Neural crest cell (in vitro differentiated cells): ENCODE measurements at places on chromosomes 5 and 9.

DNA sequence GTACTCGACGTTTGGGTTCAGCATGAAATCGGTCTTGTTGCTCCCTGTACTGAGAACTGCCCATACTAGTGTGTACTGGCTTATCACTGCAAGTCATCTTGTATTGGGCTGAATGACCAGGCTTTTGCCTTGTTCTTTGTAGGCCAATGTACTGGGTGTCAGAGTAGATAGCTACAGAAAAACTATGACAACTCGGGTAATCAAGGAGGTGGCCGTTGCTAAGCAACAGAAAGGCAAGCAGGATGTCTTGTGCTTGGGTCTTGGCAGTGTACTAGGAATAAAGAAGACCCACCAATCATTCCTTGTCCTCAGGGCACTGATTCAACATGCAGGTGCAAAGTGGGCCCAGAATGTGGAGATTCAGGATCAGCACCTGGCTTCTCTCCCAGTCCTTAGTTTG is 11.9 kb upstream of the SHISAL2B start:
- no peaks in the 10 kb centered on the region for H3K36me3 ChIP-seq
- peaks cover 7% of the 10 kb centered on the region for H3K4me1 ChIP-seq
- H3K27ac ChIP-seq, result no peak overlapping the region
- DNase-seq, result no peak
- peaks cover 3% of the 10 kb centered on the region for H3K27me3 ChIP-seq

- no peaks in the 10 kb centered on the region for H3K27me3 ChIP-seq
- no peak overlapping the region for H3K27ac ChIP-seq
- no peak overlapping the region for H3K4me3 ChIP-seq
- peaks cover 63% of the 10 kb centered on the region for H3K4me1 ChIP-seq
- no peaks in the 10 kb centered on the region for H3K36me3 ChIP-seq
- no peak for DNase-seq
These were observed 59.8 kb downstream of the KIAA1958 start for GRCh38 chr9:112546149-112547012.

GRCh38 chr9:133131506-133131905 is 10.5 kb upstream of the RALGDS start:
- H3K27me3 ChIP-seq, result no peaks in the 10 kb centered on the region
- H3K4me3 ChIP-seq, result no peak overlapping the region
- H3K4me1 ChIP-seq, result peaks cover 22% of the 10 kb centered on the region
- no peak for DNase-seq

DNA sequence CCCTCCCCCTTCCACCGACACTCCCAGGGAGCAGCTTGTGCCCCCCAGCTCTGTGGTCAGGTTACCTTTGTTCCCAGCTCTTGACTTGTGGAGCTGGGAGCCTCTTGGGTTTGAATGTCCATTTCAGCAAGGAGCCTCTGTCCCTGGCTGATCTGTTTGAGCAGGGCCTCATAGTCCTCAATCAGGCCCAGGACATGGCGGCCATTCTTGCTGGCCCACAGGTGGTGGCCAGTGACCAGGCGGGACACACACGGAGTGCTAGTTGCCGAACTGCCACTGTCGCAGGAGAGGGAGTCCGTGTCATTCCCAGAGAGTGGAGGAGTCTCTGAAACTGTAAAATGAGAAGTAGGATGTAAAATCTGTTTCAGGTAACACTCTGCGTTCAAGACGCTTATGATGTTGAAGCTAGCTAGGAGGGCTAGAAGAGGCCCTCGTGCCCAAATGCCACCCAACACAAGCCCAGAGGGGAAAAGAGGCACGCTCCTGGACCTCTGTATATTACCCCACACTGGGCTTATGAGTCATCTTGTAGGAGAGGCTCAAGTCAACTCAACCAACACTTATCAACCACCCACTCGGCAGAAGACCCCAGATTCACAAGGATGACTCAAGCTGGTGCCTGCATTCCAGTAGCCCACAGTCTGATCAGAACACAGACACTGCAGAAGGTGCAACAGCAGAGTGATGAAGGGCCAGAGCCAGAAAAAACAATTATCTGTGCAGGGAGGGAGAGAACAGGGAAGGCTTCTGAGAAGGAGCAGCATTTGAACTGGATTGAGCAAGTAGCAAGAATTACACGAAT is 177.0 kb downstream of the CDK5RAP2 start:
- H3K4me3 ChIP-seq, result no peak overlapping the region
- no peaks in the 10 kb centered on the region for H3K27me3 ChIP-seq
- H3K36me3 ChIP-seq, result peaks cover 25% of the 10 kb centered on the region
- no peak overlapping the region for H3K27ac ChIP-seq

DNA sequence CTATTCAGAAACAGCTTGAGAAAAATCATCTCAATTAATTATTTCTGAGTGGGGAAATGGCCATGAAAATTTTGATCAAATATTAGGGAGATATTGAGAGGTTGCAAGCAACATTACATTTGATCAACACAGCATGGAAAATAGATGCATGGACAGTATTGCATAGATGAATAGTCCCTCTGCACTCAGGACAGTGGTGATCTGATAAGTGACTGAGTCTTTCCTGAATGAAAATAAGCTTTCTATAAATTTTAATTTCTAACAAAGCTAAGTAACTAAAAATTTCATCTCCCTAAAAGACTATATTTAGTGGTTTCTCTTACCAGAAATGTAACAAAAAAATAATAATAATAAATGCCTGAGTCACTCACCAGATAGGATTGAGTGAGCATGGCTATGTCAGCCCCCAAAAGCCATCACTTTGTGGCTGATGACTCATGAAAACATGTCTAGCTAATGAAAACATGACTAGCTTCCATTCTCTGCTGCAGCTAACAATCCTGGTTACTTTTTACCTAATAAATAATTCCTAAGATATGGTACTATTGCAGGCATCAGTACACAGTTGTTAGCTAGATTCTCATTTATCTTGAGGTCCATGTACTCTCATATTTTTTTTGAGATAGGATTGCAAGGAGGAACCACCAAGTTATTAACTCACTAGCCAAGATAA is 1294.8 kb upstream of the ACO1 start:
- H3K27me3 ChIP-seq, result no peaks in the 10 kb centered on the region
- H3K36me3 ChIP-seq, result no peaks in the 10 kb centered on the region
- no peak overlapping the region for H3K4me3 ChIP-seq
- no peaks in the 10 kb centered on the region for H3K4me1 ChIP-seq

- no peak for DNase-seq
- H3K4me3 ChIP-seq, result no peak overlapping the region
- no peaks in the 10 kb centered on the region for H3K4me1 ChIP-seq
- no peak overlapping the region for H3K27ac ChIP-seq
- no peaks in the 10 kb centered on the region for H3K36me3 ChIP-seq
- no peaks in the 10 kb centered on the region for H3K27me3 ChIP-seq
These were observed 399.3 kb upstream of the CDH9 start for GRCh38 chr5:27437594-27438200.

- peaks cover 35% of the 10 kb centered on the region for H3K4me1 ChIP-seq
- H3K4me3 ChIP-seq, result peak overlapping the region; percentile 93
- H3K27me3 ChIP-seq, result peaks cover 35% of the 10 kb centered on the region
- H3K27ac ChIP-seq, result peak overlapping the region; percentile 78
These were observed 9.3 kb downstream of the PRR7 start for GRCh38 chr5:177455661-177456590.

DNA sequence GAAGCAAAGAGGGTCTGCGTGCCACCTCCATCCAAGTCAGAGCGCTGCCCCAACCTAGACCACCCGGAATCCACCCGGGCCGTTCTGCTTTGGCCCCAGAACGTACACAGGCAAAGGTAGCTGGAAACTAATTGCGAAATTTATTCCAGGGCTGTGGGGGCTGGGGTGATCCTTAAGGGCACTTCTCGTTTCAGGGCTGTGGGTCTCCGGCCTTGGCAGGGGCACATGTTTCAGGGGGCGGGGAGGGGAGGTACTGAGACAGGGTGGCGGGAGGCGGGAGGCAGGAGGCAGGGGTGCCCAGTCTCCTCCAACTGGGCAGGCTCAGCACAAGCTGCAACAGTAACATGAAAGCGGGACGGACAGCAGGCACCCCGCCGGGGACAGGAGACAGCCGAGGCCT is 26.1 kb downstream of the NR5A1 start:
- no peak overlapping the region for H3K4me3 ChIP-seq
- H3K36me3 ChIP-seq, result no peaks in the 10 kb centered on the region
- no peak for DNase-seq
- H3K4me1 ChIP-seq, result peaks cover 27% of the 10 kb centered on the region

DNA sequence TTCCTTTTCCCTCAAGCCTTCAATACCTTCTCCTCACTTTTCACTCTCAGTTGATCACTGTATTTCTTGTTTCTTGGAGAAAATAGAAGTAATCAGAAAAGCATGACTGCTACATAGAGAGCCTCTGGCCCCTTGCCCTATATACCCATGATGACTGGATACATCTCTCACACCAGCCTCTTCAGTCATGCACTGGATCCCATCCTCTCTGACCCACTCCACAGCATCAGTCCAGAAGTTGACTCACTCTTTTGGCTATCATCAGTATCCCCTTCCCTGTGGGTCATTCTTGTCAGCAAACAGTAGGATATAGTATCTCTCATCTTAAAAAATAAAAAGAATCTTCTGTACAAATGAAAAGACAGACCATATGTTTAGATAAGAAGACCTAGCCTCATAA is 32.9 kb downstream of the PTCD2 start:
- no peak overlapping the region for H3K4me3 ChIP-seq
- peaks cover 6% of the 10 kb centered on the region for H3K4me1 ChIP-seq
- no peak overlapping the region for H3K27ac ChIP-seq
- no peaks in the 10 kb centered on the region for H3K27me3 ChIP-seq
- DNase-seq, result no peak

DNA sequence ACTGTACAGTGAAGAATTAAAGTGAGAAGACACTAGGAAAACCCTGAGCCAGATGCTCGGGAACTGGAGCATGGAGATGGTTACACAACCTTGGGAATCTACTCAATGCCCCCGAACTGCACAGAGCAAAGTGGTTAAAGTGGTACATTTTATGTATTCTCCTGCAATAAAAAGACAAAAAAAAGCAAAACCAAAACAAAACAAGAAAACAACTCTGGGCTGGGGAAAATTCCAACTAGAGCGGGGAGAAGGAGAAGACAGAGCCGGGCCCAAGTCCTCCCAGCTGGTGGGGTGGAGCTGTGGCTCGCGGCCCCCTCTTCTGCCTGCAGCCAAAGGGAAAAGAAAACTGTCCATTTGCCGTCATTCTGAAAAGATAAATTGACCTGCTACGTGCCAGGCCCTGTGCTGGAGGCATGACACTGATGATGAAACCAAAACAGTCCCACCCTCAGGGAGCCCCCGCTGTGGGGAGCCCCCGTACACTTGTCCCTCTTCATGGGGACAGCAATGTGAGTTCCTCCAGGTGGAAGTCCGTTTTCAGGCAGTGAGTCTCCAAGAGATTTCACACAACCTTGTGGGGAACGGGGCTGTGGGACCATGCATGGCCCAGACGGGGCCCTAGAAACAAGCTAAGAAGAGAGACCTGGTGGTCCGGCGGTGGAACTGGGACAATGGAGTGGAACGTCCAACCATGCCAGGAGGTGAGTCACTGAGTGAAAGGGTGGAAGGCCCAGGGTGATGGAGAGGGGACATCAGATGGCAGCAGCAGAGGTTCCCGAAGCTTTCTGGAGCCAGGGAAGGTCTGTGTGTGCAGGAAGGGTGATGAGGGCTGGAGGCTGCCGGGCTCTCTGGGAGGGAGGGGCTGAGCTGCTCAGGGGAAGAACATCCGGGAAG is 114.8 kb upstream of the COL5A1 start:
- H3K4me3 ChIP-seq, result no peak overlapping the region
- no peaks in the 10 kb centered on the region for H3K27me3 ChIP-seq
- no peak for DNase-seq
- H3K36me3 ChIP-seq, result peaks cover 3% of the 10 kb centered on the region
- peaks cover 9% of the 10 kb centered on the region for H3K4me1 ChIP-seq
- H3K27ac ChIP-seq, result no peak overlapping the region

GRCh38 chr9:109192732-109193361 is 25.8 kb upstream of the FRRS1L start:
- no peaks in the 10 kb centered on the region for H3K36me3 ChIP-seq
- no peak for DNase-seq
- H3K27me3 ChIP-seq, result no peaks in the 10 kb centered on the region
- H3K4me1 ChIP-seq, result no peaks in the 10 kb centered on the region
- no peak overlapping the region for H3K4me3 ChIP-seq

DNA sequence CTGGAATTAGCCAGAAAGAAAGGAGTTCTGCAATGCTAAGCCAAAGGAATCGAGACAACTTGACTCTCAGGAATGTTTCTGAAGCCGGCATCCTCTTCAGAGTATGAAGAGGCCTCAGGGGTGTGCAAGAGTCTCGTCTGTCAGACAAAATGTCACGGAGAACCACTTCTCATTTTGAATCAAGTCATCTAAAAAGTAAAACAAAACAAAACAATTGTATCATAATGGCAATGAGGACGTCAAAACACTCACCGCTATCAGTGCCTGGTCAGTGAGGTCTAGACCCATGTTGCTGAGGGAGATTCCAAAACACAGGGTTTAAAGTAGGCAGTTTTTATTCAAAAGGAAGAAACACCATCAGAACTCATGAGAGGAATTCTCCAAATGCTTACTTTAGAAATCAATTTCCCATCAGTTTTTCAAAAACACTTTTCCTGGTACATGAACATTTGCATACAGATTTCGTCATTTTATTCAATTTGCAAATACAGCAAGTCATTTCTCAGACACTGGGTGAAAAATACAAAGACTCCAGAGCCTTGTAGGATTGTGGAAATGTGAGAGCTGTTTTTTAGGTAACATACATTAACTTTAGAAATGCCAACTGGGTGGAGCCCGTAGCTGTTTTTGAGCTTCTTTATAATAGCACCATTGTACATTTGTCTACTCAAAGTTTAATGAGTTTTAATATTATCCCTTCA is 89.5 kb upstream of the MAP3K1 start:
- no peak for DNase-seq
- H3K4me3 ChIP-seq, result no peak overlapping the region
- no peaks in the 10 kb centered on the region for H3K4me1 ChIP-seq

DNA sequence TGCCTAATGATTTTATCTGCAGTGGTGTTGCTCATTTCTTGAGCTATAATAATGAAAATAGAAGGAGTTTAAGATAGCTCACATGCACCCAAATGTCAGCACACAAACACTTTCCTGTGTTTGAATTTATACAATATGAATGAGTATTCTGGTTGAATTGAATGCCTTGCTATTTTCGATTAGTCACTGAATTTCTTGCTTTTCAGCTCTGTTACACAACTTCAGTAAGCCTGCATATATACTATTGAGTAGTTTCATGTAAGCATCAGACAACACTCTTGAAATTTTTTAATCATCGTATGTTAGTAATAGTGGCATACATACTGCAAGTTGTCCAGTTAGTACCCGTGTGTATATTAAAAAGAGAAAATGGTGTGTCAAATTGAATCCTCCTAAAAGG is 281.5 kb upstream of the GRIA1 start:
- no peak overlapping the region for H3K27ac ChIP-seq
- H3K27me3 ChIP-seq, result peaks cover 93% of the 10 kb centered on the region
- DNase-seq, result no peak
- peaks cover 10% of the 10 kb centered on the region for H3K4me1 ChIP-seq
- H3K4me3 ChIP-seq, result no peak overlapping the region
- H3K36me3 ChIP-seq, result no peaks in the 10 kb centered on the region

- H3K27me3 ChIP-seq, result peaks cover 5% of the 10 kb centered on the region
- no peak for DNase-seq
- no peak overlapping the region for H3K27ac ChIP-seq
- no peak overlapping the region for H3K4me3 ChIP-seq
These were observed 29.0 kb downstream of the ADRB2 start for GRCh38 chr5:148855249-148856008.
